Fibroblast of the aortic adventitia (primary cell): ENCODE measurements at places on chromosomes 7 and 10.

- DNase-seq = no peak
Measured at GRCh38 chr10:133440633-133441285, 13.0 kb upstream of the SCART1 start.

DNA sequence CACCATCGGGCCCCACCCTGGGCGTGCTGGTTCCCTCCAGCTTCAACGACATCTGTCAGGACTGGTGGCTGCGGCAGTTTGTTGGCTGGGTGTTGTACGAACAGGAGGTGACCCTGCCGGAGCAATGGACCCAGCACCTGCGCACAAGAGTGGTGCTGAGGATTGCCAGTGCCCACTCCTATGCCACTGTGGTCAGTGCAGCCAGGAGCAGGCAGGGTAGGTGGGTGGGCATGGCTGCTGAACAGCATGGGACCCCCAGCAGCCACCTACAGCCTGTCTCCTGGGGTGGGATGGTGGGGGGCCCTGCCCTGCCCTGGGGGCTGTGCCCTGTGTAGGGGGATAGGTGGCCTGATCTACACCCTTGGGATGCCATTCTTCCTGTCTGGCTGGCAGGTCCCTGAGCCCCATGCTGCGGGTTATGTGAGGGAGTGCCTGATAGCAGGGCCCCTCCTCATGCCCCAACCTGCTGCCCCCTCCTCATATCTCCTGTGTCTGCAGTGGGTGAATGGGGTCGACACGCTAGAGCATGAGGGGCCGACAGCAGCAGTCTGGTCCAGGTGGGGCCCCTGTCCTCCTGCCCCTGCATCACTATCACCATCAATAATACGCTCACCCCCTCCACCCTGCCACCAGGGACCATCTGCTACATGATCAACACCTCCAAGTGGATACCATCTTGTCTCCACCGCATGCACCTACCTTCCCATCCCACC, 56.9 kb downstream of the ZNF727 start:
- DNase-seq = no peak

- no peak for DNase-seq
Measured at GRCh38 chr10:125105706-125106255, 54.6 kb downstream of the CTBP2 start.

DNA sequence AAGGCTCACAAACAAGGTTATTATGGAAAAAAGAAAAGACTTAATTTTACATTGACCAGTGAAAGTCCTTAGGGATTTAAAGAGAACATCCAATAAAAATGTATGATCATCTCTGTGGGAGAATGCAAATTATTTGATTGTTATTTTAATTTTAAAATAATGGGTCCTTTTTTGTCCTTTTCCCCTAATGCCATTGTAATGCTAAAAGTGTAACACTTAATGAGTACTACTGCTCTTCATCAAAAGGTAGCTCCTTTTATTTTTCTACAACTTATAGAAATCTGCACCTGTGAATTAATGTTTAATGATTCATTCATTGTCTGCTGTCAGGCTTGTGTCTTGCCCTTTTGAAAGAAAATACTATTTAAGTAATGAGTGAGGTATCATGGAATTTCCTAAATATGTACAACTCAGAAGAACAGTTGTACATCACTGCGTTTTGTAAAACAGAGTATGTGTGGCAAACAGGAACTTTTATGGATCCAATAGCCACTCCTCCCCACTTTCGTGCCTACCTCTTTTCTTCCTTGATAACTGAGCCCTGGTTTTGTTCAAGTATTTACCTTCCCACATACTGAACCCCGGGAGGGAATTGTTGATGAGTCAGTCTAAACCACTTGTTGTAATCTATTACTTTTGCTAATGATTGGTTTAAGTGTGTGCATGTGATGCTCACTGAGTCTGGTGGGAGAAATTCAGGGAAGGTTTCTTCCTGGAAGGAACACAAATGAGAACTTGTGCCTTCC, 19.9 kb upstream of the TRUB1 start:
- no peak for DNase-seq

DNA sequence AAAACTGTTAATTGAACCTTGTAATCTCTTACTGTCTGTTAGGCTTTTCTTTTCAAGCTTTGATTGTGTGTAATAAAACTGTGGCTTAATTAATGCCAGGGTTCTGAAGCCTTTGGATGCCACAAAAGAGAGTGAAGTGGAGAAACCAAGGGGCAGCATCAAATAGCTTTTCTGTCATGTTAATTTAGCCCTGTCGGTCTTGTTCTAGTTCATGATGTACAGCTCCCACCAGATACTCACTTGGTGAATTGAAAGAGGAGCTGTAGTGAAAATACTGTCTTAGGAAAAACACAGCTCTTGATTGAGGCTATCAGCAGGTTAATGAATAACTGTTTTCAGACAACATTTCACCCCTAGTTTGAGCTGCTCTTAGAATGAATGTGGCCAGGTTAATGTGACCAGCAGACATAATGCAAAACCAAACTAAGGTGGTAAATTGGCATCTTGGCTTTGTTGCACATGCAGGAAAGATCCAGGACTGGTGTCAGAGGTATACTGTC, 94.2 kb downstream of the POLL start:
- no peak for DNase-seq

DNA sequence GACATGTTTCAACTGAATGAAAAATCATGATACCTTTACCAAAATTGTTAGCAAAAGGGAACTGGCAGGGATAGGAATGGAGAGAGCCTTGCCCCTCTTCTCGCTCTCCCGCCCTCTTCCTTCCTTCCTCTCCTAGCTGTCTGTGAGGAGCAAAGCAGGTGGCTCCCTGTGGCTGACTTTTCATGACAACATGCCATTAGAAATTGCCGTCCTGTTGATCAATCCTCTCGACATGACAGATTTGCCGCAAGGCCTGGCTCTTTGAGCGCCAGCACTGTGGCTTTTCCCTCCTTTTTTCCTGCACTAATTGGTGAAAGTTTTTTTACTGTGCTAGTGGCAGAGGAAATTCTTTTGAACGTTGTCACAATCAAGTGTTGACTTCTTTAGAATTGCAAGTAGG, 171.1 kb downstream of the TCF7L2 start:
- no peak for DNase-seq

DNA sequence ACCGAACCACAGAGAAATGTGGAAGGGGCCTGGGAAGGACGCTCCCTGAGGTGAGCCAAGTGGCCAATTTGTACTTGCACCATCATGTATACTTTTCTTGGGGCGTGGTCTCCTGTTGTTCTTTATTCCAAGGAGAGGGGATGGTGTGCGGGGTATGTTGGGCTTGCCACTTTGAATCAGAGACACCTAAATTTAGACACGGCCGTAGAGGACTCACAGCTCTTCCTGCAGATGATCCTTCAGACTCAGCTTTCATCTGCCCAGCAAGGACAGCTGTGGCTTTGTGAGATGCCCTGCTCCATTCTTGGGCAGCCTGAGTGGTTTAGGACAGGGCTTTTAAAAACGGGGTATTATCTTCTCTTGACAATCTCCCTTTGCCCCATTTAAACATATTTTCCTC, 473.2 kb downstream of the REEP3 start:
- no peak for DNase-seq

DNA sequence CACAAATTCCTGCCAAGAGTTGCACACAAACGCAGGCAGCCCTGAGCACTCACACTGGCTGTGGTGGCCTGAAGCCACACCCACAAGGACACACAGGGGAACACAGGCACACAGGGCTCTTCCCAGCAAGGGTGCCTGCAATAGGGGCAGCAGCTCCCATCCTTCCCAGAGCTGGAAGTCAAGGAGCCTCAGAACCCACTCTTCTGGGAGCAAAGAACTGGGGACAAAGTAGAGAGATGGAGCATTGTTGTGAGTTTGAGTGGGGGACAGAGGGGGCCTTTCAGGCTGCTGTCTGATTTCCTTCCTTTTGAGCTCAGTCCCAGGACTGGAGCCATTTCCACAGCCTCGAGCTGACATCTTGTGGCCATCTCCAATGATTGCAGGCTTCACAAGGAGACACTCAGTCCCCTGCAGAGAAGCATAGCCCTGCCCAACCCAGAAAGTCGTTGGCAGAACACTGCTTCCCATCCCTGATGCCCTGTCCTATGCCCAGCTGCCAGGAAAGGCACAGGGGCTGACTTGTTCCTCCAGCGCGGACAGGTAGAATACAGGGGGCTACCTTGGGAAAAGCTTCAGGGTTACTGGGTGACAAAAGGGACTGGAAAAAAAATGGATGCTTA, 34.4 kb upstream of the SLF2 start:
- peak; percentile 80 for DNase-seq

GRCh38 chr10:51724038-51724437, 24.6 kb upstream of the CSTF2T start:
- DNase-seq = no peak

DNA sequence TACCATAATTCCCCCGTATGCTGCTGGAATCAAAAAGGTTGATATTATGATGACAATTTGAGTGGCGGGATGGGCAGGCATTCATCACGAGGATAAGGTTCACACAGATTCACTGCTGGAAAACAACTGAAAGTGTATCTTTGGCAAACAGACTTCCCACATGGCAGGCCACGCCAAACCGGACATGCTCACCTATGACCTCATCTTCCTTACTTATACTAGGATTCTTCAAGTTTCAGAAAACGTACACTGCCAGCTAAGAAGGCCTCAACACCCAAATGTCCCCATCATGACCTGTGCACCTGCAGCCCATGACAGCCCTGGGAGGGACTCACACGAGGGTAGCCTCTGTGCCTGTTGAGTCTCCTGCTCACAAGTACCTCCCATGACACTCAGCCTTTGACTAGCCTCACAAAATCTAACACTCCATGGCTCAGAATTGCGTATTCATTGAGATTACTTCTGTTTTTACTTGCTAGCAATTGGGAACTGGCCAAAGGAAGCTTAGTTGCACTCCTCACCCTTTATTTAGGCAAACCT, 259.0 kb upstream of the GHITM start:
- no peak for DNase-seq

DNA sequence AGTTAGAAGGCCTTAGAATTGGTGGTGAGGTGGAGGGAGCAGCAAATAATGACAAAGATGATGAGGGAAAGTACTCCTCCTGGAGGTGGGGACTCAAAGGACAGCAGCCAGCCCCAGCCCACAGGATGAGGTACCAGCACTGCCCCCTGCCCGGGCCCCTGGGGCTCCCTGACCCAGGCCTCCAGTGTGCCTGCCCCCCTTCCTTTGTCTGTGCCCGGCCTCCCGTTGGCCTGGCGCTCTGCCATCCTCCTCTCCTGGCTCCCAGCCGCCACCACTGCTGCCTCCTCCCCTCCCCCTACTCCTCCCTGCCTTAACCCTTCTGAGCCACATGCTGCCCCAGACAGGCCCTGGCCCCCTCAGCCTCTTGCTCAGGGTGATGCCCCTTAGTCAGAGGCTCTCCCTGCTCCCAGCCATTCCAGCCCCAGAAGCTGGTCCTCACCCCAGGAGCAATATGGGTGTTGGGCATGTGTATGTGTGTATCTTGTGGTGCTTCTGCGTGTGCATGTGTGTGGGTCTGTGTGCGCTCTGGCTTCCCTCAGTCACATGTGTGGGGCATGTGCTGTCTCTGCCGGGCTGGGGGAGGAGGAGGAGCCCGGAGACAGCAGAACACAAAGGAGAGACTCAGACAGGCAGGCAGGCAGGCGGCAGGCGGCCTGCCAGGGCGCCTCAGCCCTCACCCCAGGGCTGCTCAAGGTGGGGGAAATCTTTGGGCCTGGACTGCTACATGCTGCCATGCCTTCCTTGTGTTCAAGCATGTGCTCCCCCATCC, 2.6 kb downstream of the LDB1 start:
- DNase-seq = peak; percentile 82

- no peak for DNase-seq
Measured at GRCh38 chr10:71684356-71685173, 35.0 kb downstream of the C10orf105 start.
